ENCODE measurements at places on chromosomes 4 and X.

DNA sequence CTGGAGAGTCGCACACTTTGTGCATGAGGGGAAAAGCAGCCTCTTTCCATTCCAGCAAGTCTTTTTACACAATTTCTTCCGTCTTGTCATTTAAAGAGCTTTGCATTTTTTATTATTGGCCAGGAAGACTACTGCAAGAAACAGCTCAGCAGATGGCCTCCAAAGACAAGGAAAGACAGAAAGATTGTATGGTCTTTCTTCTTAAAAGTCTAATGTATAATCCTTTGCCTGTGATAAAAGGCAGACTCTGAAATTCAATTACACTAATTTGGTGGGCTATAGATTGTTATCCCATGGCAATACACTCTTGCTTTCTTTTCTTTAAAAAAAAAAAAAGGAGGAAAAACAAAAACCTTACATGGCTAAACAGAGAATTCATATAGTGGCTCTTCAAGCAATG lies 5.9 kb downstream of the CAPN6 start:
- DNase-seq: no peak

GRCh38 chr4:100591161-100591876 lies 73.5 kb upstream of the EMCN start:
- DNase-seq: no peak

DNA sequence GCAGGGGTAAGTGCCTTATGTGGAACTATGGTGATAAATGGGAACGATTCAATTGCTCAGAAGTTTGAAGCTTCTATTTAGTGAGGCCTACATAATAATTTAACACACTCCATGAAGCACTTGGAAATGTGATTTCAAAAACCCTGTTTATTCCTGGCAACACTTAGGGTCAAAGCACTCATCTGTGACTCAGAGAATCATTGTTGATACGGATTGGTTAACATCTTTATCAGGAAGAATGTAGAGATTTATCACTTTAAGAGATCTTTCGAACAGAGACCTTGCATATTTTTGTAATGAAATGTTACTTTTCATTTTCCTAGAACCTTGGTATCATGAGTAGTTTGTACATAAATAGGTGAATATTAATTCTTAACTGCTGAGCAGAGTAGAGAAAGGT lies 269.1 kb upstream of the SLIT2 start:
- no peak for DNase-seq

GRCh38 chr4:15797320-15797719 lies 19.2 kb downstream of the CD38 start:
- DNase-seq: no peak

- no peak for DNase-seq
These were observed 100.8 kb downstream of the MAML3 start for GRCh38 chr4:140053185-140053584.

DNA sequence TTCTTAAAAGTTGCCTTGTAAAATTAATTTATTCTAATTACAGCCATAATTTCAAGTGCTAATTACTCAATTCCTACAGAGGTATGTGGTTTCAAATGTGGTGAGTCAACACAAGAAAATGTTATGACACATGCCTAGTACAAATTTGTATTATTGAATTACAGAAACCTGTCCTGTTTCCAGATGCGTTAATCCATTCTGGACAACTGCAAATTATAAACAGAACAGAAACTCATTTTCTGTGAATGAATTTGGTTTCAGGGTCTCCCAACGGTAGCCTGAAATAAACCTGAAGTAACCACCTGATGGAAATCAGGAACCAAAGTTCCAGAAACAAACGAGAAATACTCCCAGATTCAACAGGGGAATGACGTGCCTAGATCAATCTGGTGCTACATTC lies 328.6 kb upstream of the F9 start:
- DNase-seq: no peak

DNA sequence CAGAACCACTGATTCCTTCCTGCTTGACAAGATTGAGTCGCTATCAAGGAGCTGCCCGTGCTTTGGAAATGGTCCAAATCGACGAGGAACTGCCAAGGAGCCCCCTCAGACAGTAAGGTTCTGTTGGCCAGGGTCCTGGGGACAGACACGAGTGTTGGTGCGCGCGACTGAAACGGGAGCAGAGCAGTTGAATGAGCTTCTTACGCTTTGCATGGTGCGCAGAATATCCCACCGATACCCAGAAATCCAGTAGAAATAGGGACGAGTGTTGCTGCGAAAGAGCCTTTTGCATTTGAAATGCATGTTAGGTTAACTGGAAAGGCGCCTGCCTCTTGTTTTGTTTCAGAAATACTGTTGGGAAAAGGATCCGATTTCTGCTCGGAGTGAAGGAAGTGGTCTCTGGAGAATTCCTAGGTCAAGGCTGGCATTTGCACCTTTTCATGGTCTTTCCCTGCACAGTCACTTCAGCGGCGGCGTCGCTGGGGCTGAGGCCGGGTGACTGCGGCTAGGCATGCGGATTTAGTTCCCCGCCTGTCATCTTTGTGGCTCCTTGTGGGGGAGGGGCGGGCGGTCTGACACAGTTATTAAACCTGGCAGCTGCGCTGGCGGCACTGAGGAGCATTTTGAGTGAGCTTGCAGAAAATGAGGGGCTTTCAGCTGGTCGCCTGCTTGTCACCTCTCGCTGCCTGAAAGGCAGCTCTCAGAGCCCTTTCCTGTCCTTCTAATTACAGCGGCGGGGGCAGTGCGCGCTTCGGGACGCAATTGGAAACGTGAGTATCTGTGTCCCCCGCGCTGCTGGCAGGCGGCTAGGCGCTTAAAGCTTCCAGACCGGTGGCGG lies 51.5 kb upstream of the TRIM2 start:
- peak; percentile 21 for DNase-seq

DNA sequence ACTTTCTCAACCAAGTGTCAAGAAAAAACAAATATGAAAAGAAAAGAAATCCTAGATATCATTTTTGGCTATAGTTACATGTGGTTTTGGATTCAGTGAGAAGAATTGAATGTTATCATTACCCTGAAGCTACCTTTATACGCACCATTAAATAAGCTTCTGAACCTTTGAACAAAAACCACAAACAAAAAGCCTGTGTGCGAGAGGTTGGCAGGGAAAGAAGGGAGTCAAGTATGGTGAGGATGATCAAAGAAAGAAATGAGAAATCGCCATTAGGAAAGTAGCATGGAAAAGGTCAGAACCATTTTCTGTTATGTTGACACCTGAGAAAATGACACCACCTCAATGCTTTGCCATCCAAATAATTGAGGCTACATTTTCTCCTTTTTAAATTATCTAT lies 1.2 kb upstream of the SLC7A11 start:
- DNase-seq: no peak

DNA sequence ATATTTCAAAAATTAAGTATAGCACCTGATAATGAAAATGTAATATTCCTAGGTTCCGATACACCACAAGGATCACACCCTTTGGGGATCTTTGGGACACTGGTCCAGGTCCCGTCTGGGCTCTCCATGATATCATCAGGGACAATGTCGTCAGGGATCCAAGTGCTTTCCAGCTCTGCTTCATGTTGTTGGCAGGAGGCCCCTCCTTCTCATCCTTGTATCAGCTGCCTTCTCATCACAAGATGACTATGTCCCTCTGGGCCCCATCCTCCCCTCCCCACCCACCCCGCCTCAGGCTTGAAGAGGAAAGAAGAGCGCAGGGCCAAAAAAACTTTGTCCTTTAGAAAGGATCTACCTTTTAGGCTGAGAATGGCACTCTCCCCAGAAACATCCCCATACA lies 128.3 kb upstream of the KLF3 start:
- DNase-seq: no peak

DNA sequence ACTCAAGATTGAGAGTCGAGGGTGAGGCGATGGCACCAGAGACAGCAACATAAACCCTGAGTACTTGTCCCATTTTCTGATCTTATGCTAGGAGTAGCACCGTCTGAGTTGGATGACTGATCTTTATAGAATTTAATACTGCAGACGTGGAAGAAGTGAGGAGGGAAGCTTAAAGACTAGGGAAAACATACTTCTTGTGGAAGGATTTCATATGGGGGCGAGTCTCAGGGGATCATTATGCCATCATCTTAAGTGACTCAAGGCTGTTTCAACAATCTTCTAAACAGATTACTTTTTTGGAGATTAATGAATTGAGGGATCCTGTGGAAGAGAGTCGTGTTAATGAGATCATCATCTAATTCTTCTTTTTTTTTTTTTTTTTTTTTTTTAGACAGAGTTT lies 17.2 kb upstream of the FAT1 start:
- no peak for DNase-seq

DNA sequence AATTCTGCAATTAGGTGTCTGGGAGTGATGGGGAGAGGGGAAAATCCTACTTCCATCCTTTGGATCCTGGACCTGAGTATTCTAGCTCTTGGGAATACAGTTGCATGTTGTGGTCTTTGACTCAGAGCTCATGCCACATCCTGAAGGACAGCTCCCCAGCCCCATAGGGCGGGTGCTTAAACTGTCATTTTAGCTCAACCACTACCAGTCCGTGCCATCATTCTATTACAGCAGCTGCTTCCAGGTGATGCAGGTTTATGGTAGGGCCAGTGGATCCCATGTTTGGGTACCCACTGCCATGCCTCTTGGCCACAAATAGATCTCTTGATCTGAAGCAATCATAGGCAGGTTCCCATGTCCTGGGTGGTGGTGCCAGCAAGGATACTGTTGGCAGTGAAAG lies 34.7 kb downstream of the CCKAR start:
- no peak for DNase-seq

DNA sequence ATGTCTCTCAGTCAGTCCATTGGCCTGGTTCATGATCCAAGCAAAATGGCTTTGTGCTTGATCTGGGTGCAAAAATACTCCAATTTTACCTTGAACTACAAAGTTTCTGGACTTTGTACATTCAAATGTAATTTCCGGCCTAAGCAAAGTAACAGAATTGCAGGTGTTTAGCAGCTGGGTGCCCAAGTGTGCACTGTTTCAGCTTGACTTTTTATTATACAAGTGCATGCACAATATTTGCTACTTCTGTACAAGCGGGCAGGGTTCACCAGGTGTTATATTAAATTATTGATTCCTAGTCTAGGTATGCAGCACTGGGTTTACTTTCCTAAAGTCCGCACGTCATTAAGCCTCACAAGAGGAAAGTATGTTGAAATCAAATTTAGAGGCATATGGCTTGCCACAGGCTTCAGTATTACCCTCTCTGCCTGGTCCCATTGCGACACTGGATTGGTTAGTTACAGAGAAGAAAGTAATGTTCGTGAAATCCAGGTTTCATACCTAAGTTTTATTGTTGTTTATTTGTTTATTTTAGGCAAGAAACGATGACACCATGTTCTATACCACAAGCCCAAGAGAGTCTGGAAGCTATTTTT lies 376.9 kb upstream of the CTSO start:
- DNase-seq: no peak

DNA sequence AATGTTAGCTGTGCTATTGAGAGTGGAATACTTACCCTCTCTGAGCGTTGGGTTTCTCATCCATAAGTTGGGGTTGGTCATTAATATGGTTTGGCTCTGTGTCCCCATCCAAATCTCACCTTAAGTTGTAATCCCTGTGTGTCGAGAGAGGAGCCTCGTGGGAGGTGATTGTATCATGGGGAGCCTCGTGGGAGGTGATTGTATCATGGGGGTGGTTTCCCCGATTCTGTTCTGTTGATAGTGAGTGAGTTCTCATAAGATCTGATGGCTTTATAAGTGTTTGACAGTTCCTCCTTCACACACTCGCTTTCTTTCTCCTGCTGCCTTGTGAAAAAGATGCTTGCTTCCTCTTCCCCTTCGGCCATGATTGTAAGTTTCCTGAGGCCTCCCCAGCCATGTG lies 391.1 kb downstream of the FAM133A start:
- DNase-seq: no peak

DNA sequence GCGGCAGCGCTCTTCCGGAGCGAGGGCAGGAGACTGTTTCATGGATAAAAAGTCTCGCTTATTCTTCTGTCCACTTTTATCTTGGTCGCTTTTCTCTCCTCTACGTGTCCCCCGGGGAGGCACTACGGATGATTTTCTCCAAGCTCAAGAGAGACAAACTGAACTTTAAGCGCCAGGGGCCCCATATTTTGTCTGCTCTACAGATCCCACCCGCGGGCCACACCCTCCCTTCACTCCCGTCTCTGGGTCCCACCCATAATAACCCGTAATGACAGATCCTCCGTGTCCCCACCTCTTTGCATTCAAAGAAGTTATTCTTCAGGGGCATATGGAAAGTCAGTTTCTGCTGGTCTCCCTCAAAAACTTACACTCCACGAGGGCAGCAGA lies at the start of gene CORIN:
CORIN (minus strand) TSS at position 160 of the 387 bp plus-strand sequence; CDS start at position 42, 118 bp downstream.
- no peak for DNase-seq

DNA sequence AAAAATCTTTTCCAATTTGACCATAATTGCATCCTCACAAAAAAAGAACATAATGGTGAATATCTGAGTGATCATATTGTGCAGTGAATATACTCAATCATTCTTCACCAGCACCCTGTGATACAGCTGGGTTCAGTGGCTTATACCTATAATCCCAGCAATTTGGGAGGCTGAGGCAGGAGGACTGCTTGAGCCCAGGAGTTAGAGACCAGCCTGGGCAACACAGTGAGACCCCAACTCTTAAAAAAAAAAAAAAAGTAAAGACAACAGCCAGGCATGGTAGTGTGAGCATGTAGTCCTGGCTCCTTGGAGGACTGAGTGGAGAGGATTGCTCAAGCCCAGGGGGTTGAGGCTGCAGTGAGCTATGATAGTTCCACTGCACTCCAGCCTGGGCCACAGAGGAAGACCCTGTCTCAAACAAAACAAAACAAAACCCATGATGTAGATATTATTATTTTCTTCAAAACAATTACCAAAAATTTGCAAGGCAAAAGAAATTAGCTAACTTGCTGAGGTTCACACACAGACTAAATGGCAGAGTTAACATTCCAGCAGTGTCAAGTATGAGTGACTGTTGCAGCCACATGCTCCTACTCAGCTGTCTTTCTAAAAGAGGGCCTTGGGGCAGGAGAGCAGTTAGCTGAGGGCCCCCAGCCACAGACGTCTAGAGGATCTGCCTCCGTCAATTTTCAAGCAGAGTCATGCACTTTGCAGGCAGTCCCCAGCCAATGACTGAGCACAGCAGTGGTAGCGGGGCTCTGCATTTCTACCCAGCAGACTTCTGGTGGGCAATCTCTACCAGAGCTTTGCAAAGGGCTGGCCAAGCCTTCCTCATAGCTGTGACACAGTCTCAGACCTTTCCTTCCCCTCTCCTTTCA lies 33.4 kb downstream of the ADGRA3 start:
- no peak for DNase-seq

DNA sequence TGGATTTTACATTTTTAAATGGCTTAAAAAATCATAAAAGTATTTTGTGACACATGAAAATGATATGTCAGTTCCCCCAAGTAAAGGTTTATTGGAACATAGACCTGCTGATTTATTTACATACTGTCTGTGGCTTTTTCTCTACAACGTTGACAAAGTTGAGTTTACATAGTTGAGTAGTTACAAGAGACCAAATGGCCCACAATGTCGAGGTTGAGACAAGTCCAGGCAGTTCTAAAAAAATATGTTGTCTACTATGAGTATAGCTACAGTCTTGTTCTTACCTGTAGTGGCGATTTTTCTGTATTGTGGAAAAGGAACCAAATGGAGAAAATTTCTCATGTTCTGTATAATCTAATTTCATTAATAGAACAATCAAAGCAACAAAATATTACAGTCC lies 163.2 kb downstream of the FRAS1 start:
- no peak for DNase-seq

- no peak for DNase-seq
These were observed 386.2 kb downstream of the PCDH7 start for GRCh38 chr4:31106419-31106818.

GRCh38 chr4:94446386-94446785 lies 5.4 kb upstream of the PDLIM5 start:
- DNase-seq: no peak

Data from ovary (tissue), 10 donors.